ENCODE measurements at places on chromosomes 13 and 19. TPM values are rescaled to one million over a fixed set of nuclear protein-coding genes. Genes with fewer than 3 reads are reported as not detected.

SNRNP70 gene
- 193 TPM for total RNA-seq

ZC3H13 gene
- 42.8 TPM for total RNA-seq

TGFBR3L gene
- total RNA-seq: 0.16 TPM

ZNF66 gene
- total RNA-seq: 5.8 TPM

KLK2 gene
- total RNA-seq: 1.6 TPM

SCEL gene
- total RNA-seq: 0.16 TPM

RNF113B gene
- total RNA-seq: not detected

ZNF254 gene
- total RNA-seq: 7.8 TPM

SHISA2 gene
- total RNA-seq: 0.08 TPM

CABP5 gene
- not detected for total RNA-seq

GRCh38 chr19:42794765-42795164, 29.3 kb upstream of the PSG8 start:
- no peak for DNase-seq

- no peak for DNase-seq
Measured at GRCh38 chr19:52270266-52270885, 989 bp downstream of the ZNF766 start.

- DNase-seq: no peak
Measured at GRCh38 chr13:35309706-35310105, 166.8 kb downstream of the MAB21L1 start.

- no peak for DNase-seq
Measured at GRCh38 chr13:77720988-77721387, 23.5 kb downstream of the SLAIN1 start.

DNA sequence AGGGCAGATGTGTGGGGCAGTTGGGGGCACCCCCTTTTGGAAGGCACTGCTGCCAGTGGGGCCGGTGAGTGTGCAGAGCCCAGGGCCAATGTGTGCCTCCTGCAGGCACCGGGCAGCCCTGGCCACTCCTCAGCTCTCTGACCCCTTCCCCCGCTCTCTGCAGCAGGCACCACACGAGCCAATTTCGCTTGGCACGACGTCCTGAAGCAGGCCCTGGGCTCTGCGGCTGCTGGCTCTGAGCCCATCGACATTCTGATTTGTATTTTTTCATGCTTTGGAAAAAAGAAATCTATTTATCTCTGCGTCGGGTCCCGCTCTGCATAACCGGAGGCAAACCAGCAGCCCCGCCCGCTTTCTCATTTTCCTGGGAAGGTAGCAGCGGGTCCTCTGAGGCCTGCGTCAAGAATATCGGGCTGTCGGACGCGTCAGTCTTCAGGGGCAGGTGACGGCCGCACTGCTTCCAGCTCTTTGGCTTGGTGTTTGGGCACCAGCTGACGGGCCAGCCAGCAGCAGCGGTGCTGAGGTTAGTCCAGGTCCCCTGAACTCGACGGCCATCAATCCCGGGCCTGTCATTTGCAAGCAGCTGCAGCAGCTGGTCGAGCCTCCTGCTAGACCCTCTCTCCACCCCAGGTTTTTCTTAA, 134.3 kb downstream of the KDM4B start:
- DNase-seq: no peak

DNA sequence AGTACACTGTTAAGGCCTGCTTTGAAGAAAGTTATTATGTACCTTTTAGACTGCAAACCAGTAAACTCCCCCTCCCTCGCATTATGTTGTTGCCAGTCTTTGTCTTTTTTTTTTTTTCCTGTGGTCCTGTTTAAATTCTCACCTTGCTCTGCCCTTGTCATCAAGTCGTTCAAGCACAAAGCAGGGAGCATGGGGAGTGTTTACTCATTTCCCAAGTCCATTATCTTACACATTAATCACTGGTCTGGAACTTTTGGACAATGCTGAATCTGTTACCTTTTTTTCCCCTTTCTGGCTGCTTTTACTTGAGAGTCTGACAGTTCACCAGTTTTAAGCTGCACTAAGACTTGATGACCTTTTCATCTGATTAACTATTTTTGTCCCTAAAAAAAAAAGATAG, 108.2 kb downstream of the DACH1 start:
- no peak for DNase-seq

DNA sequence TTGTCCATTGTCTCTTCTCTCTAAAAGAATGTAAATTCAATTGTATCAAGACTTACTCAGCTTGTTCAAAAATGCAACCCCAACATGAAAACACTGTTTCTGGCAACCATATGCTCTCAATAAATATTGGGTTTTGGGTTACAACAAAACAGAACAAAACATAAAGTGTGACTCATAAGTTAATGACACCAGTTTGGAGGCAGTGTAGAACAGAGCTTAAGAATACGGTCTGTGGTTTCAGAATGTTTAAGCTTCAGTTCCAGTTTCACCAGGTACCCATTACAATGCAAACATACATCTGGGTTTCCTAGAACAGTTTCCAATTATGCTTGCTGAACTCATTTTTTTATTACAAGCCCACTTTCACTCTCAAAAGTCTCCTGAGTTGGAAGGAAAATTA, 285.8 kb upstream of the PCDH9 start:
- DNase-seq: no peak

GRCh38 chr19:29533578-29534544, 8.1 kb downstream of the VSTM2B start:
- DNase-seq: no peak

- no peak for DNase-seq
Measured at GRCh38 chr13:97261254-97262005, 39.3 kb downstream of the MBNL2 start.

- no peak for DNase-seq
Measured at GRCh38 chr19:4319067-4319718, 14.8 kb downstream of the FSD1 start.

GRCh38 chr13:60520902-60521569, 124.0 kb downstream of the TDRD3 start:
- no peak for DNase-seq

GRCh38 chr19:48183356-48183755, 12.9 kb downstream of the ZSWIM9 start:
- no peak for DNase-seq

DNA sequence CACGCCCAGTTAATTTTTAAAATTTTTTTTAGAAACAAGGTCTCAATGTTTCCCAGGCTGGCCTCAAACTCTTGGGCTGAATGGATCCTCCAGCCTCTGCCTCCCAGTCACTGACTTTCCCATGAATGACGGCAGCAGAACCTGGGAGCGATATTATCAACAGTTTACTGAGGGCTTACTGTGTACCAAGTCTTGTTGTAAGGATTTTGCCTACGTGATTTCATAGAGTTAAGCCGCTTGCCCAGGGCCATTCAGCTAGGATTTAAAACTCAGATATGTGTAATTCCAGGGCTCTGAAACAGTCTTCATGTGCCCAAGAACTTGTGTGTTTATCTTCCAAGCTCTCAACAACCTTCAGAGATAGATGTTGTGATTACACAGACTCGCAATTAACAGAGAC, 6.0 kb upstream of the KXD1 start:
- no peak for DNase-seq
